Activated CD4-positive, alpha-beta T cell treated with anti-CD3 and anti-CD28 coated beads, Interleukin-2, amount 50 U/mL, for 16 hours (primary cell): ENCODE measurements at places on chromosomes 3 and 15.
A peak's percentile ranks its signal among the peaks of the same experiment; 100 is the strongest.

DNA sequence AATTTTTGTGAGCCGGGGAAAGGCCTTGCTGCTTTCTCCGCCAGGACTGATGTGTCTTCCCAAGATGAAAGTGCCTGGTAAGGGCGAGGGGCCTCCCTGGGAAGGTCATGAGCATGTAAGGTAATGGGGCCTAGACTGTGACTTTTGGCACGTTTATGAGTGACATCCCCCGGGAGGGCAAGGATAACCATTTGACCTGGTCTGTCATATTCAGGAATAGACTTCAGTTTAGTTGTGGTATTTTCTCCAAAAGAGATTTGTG is 631 bp upstream of the CNBP start:
- no peak for DNase-seq

- DNase-seq, result no peak
Observed at GRCh38 chr3:109210501-109210900, 74.0 kb downstream of the C3orf85 start.

DNA sequence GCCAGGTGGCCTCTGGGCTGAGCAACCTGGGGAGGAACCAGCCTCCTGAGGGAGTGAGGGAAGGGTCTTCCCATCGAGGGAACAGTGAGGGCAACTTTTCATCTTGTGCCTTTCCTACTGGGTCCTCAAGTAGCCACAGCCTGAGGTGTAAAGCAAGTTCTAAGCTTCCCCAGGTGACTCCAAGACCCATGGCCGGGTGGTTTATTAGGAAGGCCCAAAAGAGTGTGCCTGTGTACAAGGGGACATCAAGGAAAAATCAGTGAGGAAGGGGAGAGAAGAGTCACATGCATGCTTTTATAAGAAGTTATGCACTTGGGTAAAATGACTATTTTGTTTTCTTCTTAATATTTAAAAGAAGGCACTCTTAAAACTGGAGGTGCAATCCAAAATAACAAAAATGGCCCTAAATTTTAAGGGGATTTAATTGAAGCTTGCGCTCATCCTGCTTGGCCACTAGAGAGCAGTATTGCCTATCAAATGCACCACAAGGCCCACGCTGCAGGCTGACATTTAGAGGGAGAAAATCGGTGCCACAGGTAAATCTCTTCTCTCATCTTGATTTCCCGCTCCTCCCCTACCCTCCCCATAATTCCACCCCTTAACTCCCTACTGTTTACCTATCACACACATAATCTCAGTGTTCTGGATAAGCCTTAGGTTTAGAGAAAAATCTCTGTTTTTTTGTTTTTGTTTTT is 6.7 kb downstream of the NANOGP8 start:
- peak; percentile 58 for DNase-seq

- no peak for DNase-seq
Observed at GRCh38 chr15:49290191-49290590, 120.1 kb downstream of the GALK2 start.

GRCh38 chr3:33115024-33115768 is 1.4 kb downstream of the CRTAP start:
- no peak for DNase-seq

DNA sequence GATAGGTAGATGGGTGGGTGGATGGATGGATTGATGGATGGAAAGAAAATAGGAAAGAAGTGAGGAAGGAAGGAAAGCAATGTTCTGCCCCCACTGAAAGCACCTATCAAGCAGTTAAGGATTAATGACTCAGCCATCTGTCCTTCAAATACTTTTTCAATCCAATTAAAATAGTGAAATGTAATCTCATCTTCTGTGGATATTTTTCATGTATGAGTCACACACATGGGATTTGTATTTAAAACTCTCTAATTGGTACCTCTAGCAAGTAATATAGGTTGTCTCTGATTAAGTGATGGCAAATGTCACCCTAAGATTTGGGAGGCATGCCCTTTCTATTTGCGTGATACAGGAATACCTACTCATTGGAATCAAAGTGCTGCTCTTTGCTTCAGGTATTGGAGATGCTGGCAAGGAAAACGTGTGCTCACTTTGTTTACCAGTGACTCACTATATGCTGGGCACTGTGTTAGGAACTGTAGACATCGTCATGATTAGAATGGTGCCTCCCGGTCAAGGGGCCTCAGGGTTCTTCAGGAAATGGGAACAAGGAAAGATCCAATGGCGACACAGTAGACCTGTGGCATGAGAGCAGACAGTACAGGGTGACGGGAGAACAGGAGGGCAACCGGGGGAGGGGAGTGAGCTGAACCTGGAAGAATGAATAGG is 230.1 kb downstream of the CLSTN2 start:
- no peak for DNase-seq

- DNase-seq, result peak; percentile 37
Observed at GRCh38 chr15:88636050-88636449, 2.8 kb upstream of the ISG20 start.

DNA sequence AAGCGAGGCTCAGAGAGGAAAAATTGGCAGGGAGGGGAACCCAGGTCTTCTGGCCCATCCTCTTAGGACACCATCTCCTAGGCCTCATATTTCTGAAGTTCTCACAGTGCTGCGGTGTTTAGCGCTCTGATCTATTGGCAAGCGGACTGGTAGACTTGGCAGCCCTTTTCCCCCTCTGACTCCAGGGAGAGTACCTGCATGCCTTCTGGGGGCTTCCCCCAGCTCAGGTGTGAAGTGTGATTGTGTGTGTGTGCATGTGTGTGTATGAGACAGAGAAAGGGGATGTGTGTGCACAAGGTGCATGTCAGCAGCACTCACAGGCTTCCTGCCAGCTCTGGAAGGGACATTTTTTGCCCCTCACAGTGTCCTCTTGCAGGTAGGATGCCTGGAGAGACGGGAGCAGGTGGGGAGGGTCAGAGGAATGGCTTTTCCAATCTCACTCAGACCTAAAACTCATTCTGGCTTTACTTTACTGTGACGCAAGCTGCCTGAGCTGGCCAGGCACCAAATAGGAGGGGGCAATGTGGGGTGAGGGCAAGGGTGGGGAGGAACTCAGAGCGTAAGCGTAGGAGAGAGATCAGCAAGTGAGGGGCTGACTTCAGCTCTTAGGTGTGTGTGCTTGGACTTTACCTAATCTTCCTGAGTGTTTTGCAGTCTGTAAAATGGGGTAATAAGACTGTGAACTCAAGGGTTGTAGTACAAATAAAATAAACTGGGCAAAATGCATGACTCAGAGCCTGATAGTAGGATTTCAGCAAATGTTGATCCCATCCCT is 4.0 kb upstream of the IL17RE start:
- DNase-seq, result no peak

GRCh38 chr3:177973241-177973840 is 562.9 kb upstream of the KCNMB2 start:
- no peak for DNase-seq

GRCh38 chr3:62601238-62602070 is 228.1 kb upstream of the FEZF2 start:
- no peak for DNase-seq

- peak; percentile 48 for DNase-seq
Observed at GRCh38 chr15:78195735-78196201, 38.6 kb downstream of the ACSBG1 start.

DNA sequence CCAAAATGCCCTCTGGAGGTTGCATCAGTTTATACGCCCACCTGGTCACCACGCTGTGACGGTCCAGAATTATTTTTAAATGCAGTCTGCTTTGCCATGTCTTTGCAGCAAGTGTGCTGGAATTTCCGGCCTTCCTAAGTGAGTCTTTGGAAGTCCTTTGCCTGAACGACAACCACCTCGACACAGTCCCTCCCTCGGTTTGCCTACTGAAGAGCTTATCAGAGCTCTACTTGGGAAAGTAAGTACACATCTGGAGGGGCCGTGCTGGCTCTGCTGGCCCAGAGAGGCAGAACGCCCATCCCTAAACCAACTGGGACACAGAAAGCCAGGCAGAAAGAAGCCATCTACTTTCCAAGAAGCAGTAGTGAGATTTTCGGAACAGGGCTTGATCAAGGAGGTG is 101.8 kb downstream of the LRRK1 start:
- DNase-seq, result no peak

DNA sequence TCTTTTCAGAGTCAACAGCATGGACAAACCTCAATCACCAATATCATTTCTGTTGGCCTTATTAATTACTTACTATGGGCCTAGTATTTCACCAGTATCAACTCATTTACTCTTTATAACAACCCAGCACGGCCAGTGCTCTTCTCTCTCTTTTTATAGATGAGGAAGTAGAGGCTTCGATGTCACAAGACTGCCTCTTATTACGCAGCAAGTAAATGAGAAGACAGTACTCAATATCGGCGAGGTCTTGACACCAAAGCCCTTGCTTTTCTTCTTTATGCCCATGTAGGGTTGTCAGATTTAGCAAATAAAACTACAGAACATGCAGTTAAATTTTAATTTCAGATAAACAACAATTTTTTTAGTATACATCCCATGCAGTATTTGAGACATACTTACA is 99.0 kb upstream of the KCNMB2 start:
- no peak for DNase-seq
